Omental fat pad (tissue), 4 donors: ENCODE measurements at places on chromosomes 4 and X.

- no peak for DNase-seq
Observed at GRCh38 chr4:165210566-165210965, 3.2 kb downstream of the KLHL2 start.

DNA sequence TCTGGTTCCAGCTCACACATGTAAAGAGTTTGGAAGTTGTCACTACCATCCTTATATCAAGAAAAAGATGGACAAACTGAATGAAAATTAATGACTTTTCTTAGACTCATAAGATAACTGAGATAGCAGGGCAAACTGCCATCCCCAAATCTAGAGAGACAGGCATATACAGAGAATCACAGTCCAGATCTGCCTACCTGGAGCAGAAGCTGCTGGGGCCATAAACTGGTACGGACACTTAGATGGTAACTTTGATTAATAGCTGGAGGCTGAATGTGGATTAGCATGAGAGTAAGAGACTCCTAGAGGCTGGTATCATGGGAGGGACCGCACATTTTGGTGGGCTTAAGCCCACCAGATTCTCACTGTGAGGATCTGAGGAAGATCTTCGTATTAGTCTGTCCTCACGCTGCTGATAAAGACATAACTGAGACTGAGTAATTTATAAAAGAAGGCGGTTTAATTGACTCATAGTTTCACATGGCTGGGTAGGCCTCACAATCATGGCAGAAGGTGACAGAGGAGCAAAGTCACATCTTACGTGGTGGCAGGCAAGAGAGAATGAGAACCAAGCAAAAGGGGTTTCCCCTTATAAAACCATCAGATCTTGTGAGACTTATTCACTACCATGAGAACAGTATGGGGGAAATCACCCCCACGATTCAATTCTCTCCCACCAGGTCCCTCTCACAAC is 10.8 kb upstream of the POLA1 start:
- no peak for DNase-seq

DNA sequence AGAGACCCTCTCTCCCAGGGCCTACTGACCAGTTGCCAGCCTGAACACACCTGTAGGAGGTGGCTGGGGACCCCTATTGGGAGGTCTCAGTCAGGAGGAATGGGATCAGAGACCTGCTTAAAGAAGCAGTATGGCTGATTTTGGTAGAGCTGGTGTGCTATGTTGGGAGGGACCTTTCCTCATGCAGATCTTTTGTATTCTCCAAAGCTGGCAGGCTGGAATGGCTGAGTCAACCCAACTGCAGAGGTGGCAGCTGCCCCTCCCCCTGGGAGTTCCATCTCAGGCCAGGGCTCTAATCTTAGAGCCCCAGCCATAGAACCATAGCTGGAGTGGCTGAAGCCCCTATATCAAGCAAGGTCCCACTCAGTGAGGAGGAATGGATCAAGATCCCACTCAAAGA is 279.3 kb upstream of the BMP3 start:
- no peak for DNase-seq

GRCh38 chr4:52856801-52857200 is 5.3 kb upstream of the RASL11B start:
- DNase-seq = no peak

GRCh38 chr4:47053485-47053884 is 22.1 kb downstream of the GABRB1 start:
- no peak for DNase-seq

- no peak for DNase-seq
Observed at GRCh38 chr4:42460043-42460442, 62.8 kb downstream of the SHISA3 start.

GRCh38 chr4:74503580-74503979 is 58.6 kb downstream of the AREG start:
- no peak for DNase-seq

DNA sequence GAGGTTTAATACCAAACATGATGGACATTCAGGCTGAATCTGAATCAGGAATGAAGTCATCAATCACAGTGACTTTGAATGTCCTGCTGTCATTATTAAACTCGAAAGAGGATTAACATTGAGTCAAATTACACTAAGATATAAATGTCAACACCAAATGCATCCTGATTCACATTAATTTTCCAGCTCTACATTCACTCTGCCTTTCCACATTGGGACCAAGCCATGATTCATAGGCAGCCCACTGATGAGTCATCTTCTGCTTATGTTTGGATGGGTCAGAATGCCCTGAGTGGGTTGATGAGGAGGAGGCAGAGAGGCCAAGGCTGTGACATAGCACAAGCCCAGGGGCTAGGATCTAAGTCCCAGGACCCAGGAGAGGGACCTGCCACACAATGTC is 247.6 kb upstream of the RPS6KA3 start:
- DNase-seq = no peak

DNA sequence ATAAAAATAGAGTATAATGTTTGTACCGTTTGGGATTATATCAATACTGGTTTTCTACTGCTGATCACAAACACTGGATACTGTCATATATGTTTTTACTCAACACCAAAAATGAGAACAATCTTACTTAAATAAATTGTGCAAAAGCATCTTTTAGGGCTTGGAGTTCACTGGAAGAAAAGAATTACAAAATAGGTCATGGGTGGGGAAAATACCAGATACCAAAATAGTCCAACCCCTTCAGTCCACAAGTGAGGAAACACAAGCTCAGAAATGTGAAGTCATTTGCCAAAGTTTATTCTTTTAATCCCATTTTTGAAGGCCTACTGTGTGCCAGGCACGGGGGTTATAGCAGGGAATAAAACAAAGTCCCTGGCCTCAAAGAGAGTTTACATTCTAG is 64.4 kb downstream of the ADGRG2 start:
- no peak for DNase-seq

DNA sequence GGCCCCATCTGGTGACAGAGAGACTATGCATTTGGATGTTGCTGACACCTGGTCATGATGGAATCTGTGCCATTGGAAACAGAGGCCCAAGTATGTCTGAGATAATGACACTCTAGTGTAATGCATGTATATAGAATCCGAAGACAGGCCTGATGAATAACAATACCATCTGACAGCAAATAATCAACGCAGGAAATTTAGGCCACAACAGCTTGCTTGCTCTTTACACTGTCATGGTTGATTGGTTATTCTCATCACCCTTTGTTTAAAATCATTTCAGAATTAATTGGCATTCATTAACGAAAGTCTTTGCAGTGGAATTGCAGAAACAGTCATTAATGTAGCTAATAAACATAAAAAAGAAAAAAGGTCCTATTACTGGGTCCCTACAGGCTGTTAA is 194.8 kb downstream of the AFF2 start:
- DNase-seq = no peak

GRCh38 chr4:53981066-53981465 is 83.3 kb downstream of the CHIC2 start:
- no peak for DNase-seq

DNA sequence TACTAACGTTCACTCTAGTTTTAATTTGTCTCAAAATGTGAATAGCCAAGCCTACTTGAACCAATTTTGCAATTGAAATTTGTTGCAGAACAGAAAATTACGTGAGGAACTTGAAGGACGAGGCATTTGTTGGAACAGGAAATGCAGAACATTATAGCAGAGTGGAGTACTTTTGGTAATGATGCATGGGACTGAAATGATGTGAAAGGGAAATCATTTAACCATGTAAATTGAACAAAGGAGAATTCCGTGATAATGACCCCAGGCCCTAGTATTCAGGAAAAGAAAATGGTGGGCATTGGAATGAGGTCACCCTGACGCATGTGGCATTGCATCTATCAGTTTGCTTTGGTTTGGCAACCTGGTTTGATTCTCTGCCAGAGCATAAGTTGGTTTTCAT is 44.9 kb upstream of the BEND4 start:
- DNase-seq = no peak

DNA sequence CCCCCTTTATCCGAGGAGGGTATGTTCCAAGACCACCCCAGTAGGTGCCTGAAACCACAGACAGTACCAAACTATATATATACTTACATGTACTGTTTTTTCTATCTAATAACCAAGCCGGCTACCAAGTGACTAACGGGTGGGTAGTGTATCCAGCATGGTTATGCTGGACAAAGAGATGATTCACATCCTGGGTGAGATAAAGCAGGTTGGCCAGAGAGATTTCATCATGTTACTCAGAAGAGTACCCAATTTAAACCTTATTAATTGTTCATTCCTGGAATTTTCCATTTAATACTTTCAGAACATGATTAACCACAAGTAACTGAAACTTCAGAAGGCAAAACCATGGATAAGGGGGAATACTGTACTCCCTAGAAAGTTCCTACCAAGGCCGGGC is 46.5 kb downstream of the RFC1 start:
- no peak for DNase-seq

GRCh38 chr4:47862297-47862696 is 24.4 kb upstream of the CORIN start:
- DNase-seq = no peak

GRCh38 chrX:44344194-44344593 is 722 bp upstream of the EFHC2 start:
- DNase-seq = no peak

GRCh38 chr4:151694961-151695720 is 65.7 kb downstream of the GATB start:
- no peak for DNase-seq

DNA sequence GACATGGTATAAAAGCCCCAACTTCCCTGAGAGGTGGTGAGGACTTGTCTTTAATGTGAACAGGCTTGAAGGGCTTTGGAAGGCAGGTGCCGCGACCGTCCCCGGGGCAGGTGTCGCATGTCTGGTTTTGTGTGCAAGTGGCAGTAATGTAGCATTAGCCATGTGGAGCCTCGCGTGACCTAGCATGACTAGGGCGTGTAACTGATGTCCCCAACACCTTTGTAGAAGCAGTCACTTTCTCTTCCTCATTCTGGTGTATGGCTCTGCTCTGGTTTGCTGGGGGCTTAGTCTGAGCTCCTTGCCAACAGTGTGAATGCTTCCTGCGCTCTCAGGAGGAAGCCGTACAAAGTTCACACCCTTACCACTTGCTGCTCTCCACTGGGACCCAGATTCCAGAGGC is 145.7 kb downstream of the AMMECR1 start:
- no peak for DNase-seq

- DNase-seq = no peak
Observed at GRCh38 chrX:46268412-46268811, 276.8 kb downstream of the ZNF674 start.

- DNase-seq = no peak
Observed at GRCh38 chrX:133911825-133912495, 73.4 kb downstream of the GPC3 start.

DNA sequence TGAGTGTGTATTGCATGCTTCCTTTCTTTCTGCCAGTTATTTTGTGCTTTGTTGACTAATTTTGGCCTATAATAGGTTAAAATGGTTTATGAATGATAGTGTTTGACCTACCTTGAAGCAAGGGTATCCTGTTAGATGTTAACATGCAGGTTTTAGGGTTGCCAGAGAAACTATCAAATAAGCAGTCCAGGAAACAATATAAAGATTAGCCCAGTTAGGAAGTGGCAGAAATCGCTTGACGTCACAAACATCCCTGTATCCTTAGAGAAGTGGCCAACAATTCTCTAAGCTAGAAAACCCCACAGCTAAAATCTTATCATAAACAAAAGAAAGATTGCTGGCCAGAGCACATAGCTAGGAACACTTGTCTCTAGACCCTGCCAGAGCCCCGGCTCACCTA is 3.8 kb downstream of the NAP1L5 start:
- no peak for DNase-seq

DNA sequence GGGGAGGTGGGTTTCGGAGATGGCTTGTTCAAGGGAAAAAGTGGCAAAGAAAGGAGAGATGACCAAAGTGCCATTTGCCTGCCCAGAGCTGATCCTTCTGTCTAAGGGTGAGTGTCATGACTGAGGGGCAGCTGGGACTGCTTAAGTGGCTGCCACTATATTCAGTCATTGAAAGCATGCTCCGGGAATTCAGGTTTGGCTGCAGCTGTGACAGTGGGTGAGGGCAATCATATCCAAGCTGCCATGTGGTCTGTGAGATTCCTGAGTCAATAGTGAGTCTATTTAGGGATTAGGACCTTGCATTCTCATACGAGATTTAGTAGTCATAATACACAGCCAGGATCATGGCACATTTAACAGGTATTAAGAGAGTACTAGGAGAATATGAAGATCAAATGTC is 138.8 kb upstream of the BANK1 start:
- no peak for DNase-seq

- no peak for DNase-seq
Observed at GRCh38 chrX:24166078-24166477, 16.5 kb downstream of the ZFX start.

- DNase-seq = no peak
Observed at GRCh38 chr4:61275241-61275640, 75.1 kb downstream of the ADGRL3 start.

- no peak for DNase-seq
Observed at GRCh38 chrX:121456315-121456714, 408.9 kb downstream of the GLUD2 start.

GRCh38 chrX:97895751-97896150 is 1012.0 kb downstream of the RPA4 start:
- DNase-seq = no peak

DNA sequence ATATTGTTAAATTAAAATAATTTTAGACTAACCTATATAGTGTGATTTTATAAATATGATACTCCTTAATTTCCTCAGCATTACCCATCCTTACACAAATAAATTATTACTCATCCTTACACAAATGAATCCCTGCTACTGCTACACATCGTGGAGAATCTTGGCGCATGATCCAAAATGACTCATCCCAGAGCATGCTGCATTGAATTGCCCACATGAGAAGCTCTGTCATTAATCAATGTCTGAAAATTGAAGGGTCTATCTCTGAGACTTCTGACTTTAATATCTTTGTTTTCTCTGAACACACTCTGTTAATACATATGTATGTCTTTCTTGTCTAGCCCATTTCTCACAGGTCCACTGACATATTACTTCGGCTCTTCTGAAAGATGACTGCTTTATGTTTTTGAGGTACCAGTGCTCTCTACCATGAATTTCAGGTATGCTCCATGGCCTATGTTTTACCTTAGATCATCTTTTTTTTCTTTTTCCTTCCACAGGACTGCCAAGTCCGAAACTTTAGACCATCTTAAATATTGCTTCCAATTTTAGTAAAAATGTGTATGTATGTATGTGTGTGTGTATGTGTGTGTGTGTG is 15.7 kb upstream of the DUSP21 start:
- no peak for DNase-seq

GRCh38 chrX:139290310-139290709 is 240.2 kb upstream of the F9 start:
- no peak for DNase-seq

- no peak for DNase-seq
Observed at GRCh38 chrX:36930491-36930890, 77.7 kb upstream of the FAM47C start.

- no peak for DNase-seq
Observed at GRCh38 chr4:101253121-101253520, 94.2 kb downstream of the PPP3CA start.

- no peak for DNase-seq
Observed at GRCh38 chrX:47222751-47223350, 4.4 kb downstream of the CDK16 start.

DNA sequence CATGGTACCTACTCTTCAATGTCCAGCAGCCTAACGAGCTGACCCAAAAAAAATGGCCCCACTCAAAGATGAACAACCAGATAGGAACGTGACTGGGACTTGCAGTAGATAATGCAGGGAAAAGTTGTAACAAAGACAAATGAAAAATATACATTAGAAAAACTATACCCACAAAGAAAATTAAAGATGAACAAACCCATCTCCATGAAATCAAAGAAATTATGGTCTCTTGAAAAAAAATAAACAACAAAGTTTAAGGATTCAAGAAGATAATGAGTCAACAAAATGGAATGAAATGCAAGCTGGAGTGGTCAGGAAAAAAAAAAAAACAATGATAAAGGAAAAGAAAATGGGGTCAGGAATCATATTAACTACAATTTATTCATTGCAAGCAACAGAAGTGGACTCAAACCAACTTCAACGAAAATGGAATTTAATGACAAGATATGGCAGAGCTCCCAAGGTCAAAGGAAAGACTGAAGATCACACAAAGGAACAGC is 309.8 kb upstream of the GALNT7 start:
- DNase-seq = no peak
